Activated CD4-positive, alpha-beta memory T cell treated with anti-CD3 and anti-CD28 coated beads for 36 hours (primary cell): ENCODE measurements at places on chromosomes 6 and 20.

- DNase-seq = no peak
These were observed 330.6 kb upstream of the MARCKS start for GRCh38 chr6:113526553-113526952.

DNA sequence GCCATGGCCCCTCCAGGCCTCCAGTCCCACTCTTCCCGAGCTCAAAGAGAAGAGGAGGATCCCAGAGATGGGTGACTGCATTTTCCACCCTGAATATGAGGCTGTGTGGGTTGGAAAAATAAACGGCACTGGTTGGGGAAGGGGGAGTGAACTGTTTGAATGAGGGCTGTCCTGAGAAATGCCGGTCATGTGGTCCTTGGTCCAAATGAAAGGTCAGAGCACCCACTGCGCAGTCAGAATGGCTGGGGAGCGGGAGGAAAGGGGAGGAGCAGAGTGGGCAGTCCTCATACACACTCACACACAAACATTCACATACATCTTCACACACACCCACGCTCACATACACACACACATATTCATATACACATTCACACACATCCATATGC is 83.1 kb downstream of the MRPL14 start:
- DNase-seq = no peak

DNA sequence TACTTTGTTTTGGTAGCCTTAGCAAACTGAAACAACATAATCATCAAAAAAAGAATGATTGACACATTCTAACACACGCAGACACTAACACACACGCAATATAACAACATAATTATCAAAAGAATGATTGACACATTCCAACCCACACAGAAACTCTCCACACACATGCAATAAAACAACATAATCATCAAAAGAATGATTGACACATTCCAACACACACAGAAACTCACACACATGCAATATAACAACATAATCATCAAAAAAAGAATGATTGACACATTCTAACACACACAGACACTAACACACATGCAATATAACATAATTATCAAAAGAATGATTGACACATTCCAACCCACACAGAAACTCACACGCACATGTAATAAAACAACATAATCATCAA is 172.4 kb downstream of the THBS2 start:
- no peak for DNase-seq

DNA sequence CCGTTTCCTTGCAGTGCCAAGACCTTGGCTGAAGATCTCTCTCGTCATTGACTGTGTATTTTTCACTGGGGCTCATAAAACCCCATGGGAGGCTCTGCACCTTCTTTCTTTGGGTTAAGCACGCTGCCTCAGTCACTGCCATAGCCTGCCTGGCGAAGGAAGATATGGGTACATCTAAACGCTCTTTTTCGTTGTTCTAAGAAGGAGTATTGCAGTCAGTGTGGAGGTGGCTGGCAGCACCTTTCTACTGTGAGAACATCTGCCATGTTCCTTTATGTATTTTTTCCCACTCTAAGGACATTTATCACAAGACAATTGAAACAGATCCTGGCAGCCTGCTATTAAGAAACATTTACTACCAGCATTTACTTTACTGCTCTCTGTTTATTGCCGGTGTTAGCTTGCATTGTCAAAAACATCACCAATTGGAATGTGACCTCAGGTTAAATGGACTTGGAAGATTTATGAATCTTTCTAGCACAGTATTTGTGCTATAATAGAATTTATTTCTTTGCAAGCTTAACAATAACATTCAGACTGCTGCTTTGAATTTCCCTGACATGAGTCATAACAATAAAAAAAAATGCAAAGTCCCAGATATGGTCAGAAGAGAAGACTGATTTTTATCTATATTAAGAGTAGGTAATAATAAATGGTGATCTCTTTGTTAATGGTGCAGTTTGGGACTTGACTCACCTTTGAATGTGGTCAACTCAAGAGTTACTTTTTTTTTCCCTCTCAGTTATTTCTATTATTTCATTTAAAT is 62.2 kb upstream of the CLDN20 start:
- no peak for DNase-seq

GRCh38 chr6:120274547-120274946 is 925.0 kb upstream of the MAN1A1 start:
- no peak for DNase-seq

GRCh38 chr20:9668381-9668780 is 154.0 kb downstream of the LAMP5 start:
- no peak for DNase-seq

DNA sequence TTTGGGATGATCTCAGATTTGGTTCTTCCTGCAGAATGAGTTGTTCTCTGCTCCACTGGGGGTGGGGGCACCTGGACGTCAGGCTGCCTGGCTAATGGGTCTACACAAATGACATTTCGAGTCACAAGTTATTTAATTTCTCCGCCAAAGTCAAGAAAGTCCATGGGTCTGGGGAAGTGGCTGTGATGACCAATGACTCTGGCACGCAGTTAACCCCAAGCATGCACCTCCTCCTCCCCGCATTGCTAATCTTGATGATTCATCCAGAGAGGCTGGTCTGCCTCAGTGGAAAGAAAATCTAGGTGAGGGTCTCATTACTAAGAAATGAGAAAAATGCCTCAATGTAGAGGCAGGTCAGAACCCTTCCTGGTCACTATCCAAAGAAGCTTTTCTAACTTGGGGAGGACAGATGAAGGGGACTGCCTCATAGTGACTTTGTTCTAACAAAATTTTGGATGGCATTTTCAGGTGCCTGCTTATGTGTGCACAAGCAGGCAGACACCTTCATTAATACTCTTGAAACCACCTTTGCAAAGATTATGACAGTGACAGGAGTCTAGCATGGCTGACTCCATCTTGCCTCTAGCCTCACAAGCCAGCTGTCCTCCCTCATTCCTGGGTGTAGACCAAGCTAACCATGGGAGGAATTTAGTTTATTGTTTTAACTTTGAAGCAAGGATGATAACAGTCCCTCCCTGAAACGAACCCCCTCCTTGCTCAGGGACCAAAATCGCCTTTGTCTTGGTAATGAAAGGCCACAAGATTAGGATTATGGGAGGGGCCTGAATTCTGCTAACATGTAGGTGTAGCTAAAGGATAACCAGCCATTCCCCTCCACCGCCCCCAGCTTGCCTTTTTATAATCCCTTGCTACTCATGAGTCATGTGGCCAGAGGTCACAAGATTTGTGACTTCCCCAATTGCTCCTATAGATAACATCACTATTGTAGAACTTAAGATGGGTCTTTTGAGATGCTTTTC is 98.6 kb upstream of the MRPS10 start:
- DNase-seq = peak; percentile 71

DNA sequence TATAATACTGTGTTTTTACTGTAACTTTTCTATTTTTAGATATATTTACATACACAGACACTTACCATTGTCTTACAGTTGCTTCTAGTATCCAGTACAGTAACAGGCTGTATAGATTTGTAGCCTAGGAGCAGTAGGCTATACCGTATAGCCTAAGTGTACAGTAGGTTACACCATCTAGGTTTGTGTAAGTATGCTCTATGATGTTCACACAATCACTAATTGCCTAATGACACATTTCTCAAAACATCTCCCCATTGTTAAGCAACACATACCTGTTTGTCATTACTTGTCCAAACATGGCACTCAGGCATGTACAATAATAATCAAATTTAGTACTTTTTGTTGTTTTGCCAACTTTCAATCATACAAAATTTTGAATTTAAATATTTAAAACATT is 757.3 kb downstream of the DOK5 start:
- DNase-seq = no peak

DNA sequence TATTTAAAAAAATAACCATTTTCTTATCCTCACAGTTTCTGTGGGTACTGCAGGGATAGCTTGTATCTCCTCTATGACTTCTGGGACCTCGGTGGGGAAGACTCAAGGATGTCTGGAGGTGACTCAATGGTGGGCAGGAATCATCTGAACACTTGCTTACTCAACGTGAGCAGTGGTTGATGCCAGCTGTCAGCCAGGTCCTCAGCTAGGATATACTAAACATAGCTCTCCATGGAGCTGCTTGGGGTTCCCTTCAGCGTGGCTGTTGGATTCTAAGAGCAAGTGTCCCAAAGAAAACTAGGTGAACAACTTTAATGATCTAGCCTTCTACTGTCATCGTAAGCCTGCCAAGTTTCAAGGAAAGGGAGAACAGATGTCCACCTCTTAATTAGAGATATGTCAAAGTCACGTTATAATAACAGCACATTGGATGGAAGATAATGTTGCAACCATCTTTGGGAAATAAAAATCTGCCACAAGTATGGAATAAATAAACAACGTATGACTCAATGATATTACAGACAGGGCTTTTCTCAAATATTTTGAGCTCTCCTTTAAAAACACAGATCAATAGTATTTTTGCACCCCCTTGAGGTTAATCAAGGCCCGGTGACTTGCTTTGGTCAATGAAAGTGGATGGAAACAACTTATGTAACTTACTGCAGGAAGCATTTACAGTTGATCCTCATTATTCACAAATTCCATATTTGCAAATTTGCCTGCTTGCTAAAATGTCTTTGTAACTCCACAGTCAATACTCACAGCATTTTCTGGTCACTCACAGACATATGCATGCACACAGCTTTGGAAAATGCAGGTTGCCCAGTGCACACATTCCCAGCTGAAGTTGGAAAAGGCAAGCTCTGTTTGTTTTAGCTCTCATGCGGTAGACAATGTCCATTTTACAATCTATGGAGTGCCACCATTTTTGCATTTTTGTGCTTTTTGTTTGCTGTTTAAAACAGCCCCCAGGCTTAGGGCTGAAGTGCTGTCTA is 6.6 kb upstream of the HEBP2 start:
- DNase-seq = no peak

- DNase-seq = no peak
These were observed 18.6 kb downstream of the ELOVL5 start for GRCh38 chr6:53330137-53330536.
